ENCODE measurements at places on chromosomes 12 and 14.

DNA sequence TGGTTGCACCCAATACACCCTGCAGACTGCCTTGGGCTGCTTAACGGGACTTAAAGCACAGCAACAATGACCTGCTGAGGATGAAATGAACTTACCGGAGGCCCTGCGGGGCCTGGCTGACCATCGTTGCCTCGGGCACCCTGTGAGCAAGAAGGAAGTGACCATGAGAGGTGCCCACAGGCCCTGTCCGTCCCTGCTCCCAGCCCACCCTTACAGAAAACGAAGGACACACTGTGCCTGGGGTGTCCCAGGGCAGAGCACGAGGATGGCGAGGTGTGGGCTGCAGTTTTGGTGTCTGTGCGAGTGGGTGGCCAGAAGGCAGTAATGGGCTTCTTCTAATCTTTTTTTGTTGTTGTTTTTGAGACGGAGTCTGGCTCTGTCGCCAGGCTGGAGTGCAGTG, 14.6 kb downstream of the COL2A1 start:
- DNase-seq, result no peak

DNA sequence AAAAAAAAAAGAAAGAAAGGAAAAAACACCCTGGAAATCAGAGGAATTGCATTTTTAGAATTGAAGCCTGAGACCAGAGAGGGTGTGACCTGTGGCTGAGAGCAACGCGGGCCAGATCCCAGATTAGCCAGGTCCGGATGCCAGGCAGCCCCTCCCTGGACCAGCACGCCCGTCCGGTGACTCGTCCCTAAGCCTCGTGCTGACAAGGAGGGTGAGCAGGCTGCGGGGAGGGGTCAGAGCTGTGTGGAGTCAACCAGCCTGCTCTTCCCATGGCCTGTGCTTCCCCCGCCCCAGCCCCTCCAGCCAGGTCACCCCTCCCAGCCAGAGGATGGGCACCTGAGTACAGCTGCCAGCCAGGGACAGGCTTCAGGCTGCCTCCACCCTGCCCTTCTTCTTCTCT, 4.2 kb upstream of the KLC1 start:
- no peak for DNase-seq

DNA sequence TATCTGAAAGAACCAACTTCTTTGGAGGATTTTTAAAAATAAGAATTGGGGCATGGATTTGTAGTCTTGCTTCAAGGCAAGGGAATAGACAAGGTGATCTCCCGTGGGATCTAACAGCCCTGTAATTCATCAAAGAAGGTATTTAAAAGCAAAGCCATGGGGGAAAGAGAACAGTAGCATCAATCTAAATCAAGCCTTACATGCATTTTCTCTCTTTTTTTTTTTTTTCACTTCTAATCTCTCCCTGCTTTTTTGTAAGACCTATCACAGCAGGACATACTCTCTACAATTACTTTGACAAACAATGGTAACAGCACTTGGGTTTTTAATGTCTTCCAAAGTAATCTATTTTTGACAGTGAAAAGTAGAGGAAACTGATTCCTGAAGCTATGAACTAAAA, 367.9 kb downstream of the PAWR start:
- DNase-seq, result no peak

- no peak for DNase-seq
Observed at GRCh38 chr12:111384596-111384995, 15.7 kb upstream of the PHETA1 start.

GRCh38 chr14:95222151-95222631, 64.9 kb upstream of the DICER1 start:
- no peak for DNase-seq

GRCh38 chr14:50353126-50353525, 41.0 kb downstream of the DMAC2L start:
- no peak for DNase-seq

GRCh38 chr12:88299567-88300101, 157.5 kb downstream of the TMTC3 start:
- DNase-seq, result peak; percentile 78

DNA sequence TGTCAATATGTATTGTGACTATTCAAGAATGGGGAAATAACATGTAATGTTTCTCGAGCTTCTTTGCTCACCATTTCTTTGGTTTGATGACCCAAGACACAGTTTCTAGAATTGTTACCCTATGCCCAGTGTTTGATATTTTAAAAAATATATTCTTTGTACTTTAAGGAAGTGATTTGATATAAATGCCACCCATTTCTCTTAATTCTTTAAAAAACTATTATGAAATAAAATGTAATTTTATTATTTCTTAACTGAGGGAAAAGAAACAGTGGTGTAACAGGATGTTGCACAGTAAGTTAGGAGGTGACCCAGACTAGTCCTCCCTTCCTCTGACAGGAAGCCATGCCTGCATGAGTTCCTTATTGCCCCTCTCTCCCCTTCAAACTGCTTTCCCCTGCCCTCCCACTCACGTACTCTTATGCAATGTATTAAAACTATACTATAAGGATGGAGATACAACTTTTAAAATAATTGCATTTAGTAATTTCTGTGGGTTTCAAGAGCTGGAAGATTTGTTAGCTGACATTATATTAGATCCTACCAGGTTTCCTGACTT, 279.4 kb downstream of the TMTC2 start:
- no peak for DNase-seq

DNA sequence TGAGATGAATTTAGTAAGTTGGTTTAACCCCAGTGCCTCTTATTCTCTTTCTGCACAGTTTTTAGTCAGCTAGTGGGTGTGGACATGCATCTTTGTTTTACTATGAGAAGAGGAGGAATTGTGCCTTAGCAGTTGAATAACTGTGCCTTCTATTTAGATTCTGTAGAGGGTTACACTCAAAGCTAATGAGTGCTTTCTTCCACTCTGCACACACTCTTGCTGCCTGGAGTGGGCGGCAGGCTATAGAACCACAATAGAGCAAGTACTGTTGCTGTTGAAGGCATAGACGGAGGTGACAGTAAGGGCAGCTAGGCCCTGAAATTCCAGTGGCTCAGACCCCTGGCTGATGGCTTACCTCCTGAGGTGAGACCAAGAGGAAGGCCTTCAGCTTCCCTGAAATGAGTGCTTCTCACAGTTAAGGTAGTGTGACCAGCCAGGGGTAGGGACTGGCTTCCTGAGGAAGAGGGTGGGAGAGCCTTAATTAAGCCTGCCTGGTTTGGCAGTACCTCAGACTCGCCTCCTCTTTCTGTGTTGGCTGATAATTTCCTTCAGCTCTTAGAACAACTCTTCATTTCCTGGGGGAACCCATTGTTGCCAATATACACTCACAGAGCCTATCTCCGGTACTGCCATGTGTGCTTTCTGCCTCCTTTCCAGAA, 24.7 kb downstream of the SUSD6 start:
- no peak for DNase-seq

DNA sequence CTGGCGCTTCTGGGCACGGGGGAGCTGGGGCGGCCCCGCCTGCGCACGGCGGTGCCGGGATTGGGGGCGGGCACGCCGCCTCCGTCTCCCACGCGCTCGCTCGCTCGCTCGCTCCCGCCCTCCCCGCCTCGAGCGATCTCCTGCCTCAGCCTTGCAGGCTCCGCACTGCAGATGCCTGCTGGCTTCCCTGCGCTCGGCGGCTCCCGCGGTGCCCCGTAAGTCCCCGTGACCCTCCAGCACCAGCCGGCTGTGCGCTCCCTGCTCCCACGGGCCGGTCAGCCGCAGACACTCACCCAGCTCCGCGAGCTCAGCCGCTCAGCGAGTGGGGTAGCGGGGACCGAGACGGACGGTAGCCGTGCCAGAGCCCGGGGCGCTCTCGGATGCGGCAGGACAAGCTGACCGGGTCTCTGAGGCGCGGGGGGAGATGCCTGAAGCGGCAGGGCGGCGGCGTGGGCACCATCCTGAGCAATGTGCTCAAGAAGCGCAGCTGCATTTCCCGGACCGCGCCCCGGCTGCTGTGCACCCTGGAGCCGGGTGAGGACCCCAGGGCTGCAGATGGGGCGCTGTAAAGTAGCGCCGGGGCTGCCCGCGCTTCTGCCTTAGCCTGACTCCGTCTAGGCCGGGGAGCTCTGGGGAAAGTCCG, at the start of gene TBC1D30:
TSS of gene TBC1D30 (plus strand) at position 148 of the 643 bp plus-strand sequence. CDS start at position 381, 233 bp downstream.
- DNase-seq, result no peak

GRCh38 chr14:21103411-21103709, 2.5 kb downstream of the TMEM253 start:
- DNase-seq, result no peak

DNA sequence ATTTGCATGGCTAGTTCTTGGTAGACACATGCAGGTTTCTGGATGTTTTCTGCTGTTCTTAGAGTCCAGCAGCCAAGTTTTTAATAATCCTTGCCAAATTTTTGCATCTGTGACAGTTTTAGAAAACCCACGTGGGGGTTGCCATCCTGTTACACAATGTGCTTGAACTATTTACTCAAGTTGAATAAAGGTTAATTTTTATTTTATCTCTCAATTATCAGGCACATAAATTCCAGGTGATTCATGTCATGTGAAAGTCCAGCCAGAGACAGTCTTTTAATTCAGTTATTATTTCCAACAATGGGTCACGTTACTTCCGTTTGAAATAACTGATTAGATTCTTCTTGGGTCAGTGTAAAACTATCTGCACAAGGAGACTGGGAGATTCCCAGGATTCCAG, 15.7 kb downstream of the MYRFL start:
- no peak for DNase-seq

DNA sequence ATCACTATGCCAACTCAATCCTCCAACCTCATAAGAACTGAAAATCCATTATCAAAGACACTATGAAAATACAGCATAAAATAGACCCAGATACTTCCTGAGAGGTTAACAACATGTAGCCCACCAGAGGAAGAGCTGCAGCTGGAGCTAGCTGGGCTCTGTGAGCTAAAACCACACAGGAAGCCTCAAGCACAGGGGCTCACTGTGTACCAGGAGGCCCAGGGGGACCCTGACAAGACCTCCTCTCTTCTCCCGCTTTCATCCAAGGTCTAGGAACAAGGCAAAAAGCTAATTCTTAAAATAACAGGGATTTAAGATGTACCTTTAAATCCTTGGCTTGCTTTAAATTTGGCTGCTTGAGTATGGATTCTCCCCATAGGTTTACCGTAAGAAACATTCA, 53.6 kb downstream of the EIF2S3B start:
- DNase-seq, result no peak

DNA sequence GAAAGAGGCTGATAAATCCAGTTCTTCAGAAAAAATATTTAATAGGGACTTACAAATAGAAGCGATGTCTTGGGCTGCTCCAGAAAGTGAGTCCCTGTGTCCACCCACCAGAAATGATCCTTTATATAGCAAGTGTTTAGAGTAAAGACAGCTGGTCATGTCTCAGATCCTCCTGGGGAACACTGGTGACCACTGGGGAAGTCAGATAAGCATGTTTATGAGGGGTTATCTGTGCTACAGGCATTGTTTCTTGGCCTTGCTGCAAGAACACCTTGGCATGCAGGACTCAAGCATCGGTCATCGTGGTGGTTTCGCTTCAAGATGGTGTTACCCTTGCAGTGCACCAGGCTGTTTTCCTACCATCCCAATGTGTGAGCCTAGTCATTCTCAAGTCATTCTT, 27.2 kb downstream of the CPM start:
- DNase-seq, result no peak

- no peak for DNase-seq
Observed at GRCh38 chr12:120856980-120857379, 47.2 kb downstream of the SPPL3 start.

Data from AG04450 (cell line).